T-helper 2 cell (primary cell): ENCODE measurements at places on chromosomes 7 and 10.

- DNase-seq = no peak
Observed at GRCh38 chr10:14477408-14477710, 146.6 kb upstream of the FRMD4A start.

GRCh38 chr7:34486371-34486770 is 171.6 kb upstream of the NPSR1 start:
- DNase-seq = no peak

DNA sequence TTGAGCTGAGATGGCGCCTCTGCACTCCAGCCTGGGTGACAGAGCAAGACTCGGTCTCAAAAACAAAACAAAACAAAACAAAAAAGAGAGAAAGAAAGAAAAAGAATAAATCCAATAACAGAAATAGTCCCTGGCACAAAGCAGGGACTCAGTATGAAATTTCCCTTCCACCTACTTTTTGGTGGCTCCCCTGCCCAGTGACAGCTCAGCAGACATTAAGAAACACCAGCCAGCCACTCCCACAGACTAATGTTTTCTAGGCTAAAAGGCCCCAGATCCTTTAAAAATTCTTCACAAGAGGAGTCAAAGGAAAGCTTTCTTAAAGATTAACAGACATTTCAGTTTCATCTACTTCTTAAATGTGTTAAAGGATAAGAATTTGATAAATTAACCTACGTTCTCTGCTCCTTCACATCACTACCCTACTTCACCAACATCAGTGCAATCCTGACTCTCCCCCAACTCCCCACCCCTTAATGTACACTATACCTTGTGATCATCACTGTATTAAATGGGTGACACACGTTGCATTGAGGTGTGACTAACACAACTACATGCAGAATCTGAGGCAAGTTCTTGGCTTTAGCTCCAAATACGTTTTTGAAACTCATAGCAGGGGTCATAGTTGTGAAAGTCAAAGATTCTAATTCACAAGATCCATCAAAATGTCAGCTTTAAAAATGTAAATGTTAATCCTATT is 114.5 kb upstream of the CAV2 start:
- no peak for DNase-seq

- no peak for DNase-seq
Observed at GRCh38 chr7:2015251-2015871, 217.4 kb downstream of the MAD1L1 start.

DNA sequence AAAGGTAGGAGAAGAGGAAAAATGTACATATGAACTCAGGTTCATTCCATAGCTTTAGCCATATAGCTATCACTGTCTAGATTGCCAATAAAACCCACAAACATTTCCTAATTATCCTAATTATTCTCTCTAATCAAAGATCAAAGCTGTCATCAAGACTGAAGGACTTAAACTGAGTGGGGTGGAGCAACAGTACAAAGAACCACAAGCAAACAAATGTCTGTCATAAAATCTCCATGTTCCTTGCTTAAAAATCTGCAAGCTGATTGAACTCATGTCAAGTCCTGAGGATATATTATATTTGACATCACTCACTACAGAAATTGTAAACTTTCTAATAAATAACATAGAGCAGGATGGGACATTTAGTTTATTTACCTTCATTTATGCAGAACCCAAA is 315.9 kb downstream of the SNX13 start:
- DNase-seq = no peak

- DNase-seq = no peak
Observed at GRCh38 chr7:158113321-158114025, 474.1 kb downstream of the PTPRN2 start.

DNA sequence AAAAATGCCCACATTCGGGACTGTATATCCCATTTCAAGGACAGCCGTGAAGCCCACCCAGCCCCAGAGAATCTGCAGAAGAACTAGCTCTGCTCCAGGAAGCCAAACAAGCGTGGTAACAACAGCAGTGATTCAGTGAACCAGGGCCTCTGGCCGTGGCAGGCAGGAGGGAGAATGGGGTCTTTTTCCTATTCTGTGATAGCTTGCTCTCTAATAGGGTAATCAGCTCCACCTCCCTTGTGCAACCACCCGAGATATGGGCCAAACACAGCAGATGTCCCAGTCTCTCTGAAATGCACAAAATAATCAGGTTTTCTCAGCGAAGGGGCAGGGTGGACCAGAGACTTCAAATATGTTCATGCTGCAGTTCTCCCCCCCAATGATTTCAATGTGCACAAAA is 35.8 kb downstream of the CHST15 start:
- no peak for DNase-seq

DNA sequence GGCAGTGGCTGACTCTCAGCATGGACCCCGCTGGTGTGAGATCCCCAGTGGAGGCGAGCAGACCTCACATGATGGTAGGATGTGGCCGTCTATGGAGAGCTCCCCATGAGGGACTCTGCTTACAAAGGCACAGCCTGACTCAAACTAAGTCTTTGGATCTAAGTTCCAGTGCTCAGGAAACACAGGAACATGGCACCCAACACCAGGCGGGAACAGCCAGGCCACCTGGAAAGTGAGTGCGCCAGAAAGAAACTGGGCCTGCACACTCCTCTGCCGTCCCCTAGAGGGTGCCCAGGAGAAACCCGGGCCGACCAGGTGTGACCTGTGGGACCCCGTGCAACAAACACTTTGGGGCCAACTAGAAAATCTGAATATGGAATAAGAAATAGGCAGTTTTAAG is 10.0 kb downstream of the PITRM1 start:
- DNase-seq = no peak

DNA sequence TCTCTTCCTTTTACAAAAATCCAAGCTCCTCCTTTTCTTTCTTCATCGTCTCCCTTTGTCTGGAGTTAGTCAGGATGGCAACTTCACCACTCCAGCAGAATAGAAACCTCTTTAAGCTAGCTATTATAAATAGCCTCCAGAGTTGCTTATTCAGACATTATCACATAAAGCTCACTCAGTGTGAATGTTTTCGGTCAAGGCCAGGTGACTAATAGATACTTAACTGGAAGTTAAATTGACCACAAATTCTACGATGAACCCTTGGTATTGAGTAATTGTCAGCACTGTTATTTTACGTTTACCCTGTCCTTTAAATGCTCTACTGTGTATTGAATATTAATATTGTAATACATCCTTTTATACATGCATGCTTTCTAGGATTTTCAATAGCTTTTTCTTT is 340.4 kb downstream of the OTUD1 start:
- DNase-seq = no peak
